Left ventricle myocardium inferior (tissue), 1 donor: ENCODE measurements at places on chromosomes 4 and X.
A peak's percentile ranks its signal among the peaks of the same experiment; 100 is the strongest.

DNA sequence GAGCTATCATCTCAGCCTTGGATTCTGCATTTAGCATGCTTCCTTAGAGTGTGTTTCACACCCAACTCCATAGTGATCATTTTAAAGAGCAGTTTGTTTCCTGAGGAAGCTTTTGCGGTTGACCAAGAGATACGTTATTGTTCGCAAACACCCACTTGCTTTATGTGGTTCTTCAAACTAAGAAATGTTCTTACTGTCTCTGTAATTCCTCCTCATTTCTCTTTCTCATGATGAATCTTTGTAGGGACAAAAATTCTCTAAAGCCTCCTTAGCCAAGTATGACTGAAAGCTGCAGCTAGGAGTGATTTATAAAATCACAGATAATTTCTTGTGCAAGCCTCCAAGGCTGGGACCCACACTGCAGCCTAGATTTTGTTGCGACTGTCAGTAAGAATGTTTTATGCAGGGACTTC, 10.0 kb downstream of the TNIP3 start:
- no peak for DNase-seq

GRCh38 chr4:53307210-53307609, 58.7 kb downstream of the SCFD2 start:
- no peak for DNase-seq

DNA sequence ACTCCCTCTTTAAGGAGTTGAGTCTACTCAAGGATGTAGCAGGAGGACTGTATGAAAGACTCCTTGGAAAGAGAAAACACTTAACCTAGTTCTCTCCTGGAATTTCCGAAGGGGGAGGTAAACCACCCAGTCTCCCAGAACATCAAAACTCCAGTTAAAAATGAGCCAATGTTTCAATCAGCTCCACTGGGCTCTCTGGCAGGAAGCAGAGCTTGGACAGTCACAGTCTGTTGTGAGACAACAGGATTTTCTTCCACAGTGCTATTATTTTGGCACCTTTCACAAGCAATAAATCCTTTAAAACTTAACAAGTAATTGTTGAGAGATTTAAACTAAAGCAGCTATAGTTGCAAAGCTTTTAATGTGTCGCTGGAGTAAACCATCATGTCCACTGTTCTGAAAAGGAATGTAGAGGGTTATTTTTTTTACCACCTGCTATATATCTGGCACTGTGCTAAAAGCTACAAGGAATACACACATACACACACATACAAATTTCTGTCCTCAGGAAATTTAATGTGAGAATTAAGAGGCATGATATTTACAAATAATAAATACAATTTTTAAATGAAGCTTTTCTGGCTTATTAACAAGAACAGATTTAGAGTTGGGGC, 229.2 kb upstream of the INTU start:
- DNase-seq = no peak

DNA sequence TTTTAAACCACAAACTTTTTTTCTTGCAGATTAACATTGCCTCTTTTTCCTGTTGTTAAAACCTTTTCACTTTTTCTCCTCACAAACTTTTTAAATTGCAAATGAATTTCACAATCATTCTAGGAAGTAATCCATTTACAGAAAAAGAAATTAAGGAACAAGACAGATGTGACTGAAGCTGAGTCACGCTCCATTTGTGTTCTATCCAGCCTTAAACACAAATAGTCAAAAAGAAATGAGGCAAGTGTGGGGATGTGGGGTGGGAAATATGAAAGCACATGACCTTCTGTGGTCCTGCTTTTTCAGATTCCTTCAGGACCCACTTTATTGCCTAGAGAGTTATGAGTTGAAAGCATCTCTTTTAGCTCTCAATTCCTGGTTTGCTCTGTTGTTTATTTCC, 197.0 kb downstream of the ADGRL3 start:
- DNase-seq = no peak

DNA sequence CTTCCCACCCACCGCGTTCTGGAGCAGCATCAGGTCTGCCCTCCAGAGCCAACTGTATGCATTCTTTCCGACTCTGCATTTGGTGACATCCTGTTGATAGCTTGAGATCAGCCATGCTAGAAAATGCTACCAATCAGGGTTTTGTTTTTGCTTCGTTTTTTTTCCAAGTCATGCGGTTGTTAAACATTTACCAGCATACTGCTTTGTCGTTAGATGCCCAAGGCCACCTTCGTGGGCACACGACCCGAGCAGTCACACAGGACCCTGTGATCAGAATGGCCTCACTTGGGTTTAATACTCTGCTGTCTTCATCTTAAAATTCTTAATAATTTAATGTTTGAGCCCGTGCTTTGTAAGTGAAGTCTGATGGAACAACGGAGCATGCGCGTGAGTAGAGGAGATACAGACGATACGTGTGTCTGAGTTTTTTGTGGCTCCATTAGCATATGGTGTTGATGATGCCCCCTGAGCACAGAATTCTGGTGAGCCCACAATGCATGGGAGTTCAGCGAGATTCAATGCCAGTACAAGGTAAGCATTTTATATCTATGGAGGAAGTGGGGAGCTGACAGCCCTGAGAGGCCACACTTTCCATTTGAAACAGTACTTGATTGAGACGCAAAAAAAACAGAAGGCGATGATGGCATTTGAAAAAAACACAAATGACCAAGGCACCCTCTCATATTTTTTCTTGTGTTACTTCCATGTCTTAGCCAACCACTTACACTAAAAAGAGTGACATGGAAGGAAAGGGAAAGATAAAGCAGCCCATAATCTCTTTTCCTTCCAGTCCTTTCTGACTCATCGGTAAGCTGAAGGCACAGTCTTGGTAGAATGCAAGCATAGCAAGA, 323.6 kb downstream of the BCOR start:
- no peak for DNase-seq

GRCh38 chr4:26985873-26986272, 125.2 kb downstream of the STIM2 start:
- no peak for DNase-seq

DNA sequence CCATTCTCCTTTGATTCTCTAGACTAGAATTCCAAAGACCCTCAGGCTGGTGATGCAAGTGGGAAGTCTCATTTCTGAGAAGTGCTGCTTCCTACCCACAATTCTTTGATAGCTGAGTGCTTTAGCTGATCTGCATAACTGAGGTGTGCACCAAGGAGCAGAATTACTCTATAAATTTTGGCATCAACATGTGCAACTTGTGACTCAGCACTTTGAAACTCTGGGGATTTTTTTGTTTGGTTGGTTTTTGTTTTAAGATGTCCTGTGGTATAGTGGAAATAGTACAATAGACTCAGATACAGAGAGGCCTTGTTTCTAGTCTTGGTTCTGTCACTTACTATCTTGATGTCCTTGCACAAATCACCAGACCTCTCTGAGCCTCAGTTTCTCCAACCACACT, 148.4 kb downstream of the AR start:
- no peak for DNase-seq

- DNase-seq = no peak
Measured at GRCh38 chr4:52010986-52011385, 9.2 kb downstream of the LRRC66 start.

GRCh38 chrX:41468647-41469323, 21.6 kb downstream of the NYX start:
- DNase-seq = no peak

GRCh38 chr4:6546681-6547447, 28.1 kb upstream of the MAN2B2 start:
- no peak for DNase-seq

GRCh38 chrX:143298663-143299241, 218.5 kb downstream of the SPANXN3 start:
- no peak for DNase-seq

- DNase-seq = no peak
Measured at GRCh38 chr4:11397146-11397545, 31.5 kb downstream of the HS3ST1 start.

GRCh38 chrX:119238557-119238956, 2.5 kb downstream of the PGRMC1 start:
- no peak for DNase-seq

- DNase-seq = no peak
Measured at GRCh38 chrX:130981836-130982235, 76.3 kb upstream of the ARHGAP36 start.

GRCh38 chr4:152158225-152158624, 377.7 kb downstream of the FBXW7 start:
- DNase-seq = no peak

- DNase-seq = no peak
Measured at GRCh38 chr4:145533001-145533400, 51.3 kb downstream of the SMAD1 start.

GRCh38 chr4:133891011-133891410, 310.6 kb downstream of the PABPC4L start:
- no peak for DNase-seq

- peak; percentile 17 for DNase-seq
Measured at GRCh38 chr4:19748519-19749479, 502.9 kb upstream of the SLIT2 start.

- DNase-seq = no peak
Measured at GRCh38 chr4:150096625-150097024, 18.4 kb downstream of the DCLK2 start.

DNA sequence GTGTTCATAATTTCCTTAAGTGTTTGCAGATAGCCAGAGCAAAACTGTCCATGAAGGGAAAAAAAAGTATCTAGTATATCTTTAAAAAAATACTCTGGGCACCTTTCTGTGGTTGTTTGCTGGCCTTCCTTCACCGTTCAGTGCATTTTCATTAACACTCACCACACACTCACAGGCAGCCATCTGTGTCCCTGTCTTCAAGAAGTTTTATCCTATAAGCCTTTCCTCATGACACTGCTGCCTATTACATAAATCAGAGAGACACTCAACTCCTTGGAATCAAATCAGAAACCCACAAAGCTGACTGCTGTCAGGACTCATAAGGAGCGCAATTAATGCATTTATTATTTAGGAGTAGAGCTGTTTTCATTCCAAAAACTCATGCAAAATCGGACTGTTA, 1720.2 kb downstream of the PCDH7 start:
- DNase-seq = no peak

- no peak for DNase-seq
Measured at GRCh38 chrX:63740382-63740781, 44.6 kb downstream of the ARHGEF9 start.

DNA sequence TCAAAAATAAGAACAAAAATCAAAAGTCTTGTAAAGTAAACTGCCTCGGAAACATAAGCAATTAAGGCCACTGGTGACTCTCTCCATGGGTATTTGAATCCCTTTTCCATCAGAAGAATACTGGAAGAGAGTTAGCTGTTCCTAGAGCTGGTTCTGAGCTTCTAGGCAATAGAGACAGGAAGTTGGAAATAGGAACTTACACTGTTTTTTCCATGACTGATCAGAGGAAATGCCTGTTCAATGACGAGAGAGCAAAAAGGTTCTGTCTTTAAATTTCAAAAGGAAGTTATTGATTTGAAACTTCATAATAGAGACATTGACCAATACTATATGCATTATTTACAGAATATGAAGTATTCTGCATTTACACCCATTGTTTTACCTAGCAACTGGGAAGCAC, 503.5 kb upstream of the ARX start:
- DNase-seq = no peak

- no peak for DNase-seq
Measured at GRCh38 chr4:27189683-27190082, 329.0 kb downstream of the STIM2 start.

- no peak for DNase-seq
Measured at GRCh38 chr4:186151499-186151898, 39.9 kb upstream of the CYP4V2 start.

DNA sequence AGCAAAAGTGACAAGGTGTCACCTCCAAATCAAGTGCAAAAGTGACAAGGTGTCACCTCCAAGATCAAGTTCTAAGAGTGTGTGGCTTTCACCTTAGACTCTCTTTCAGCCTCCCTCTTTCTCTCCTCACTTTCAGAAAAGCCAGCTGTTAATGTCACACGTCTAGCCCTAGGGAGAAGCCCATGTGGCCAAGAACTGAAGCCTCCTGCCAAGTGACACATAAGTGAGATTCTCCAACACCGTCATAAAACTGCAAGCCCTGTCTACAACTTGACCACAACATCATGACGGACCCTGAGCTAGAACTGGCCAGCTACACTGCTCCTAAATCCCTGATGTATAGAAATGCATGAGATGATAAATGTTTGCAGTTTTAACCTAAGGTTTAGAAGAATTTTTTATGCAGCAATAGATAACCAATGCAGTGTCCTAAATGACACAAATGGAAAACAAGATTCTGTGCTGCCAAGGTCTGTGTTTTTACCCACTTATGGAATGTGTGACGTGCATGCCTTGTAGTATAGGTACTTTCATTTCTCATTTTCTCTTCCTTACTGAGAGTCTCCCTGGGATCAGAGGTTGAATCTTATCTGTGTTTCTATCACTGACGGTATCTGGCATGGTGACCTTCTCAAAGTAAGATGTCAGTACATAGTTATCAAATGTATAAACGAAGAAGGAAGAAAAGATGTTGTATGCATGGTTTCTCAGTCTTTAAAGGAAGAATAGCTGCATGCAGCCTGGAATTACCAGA, 25.0 kb downstream of the NLGN4X start:
- no peak for DNase-seq

DNA sequence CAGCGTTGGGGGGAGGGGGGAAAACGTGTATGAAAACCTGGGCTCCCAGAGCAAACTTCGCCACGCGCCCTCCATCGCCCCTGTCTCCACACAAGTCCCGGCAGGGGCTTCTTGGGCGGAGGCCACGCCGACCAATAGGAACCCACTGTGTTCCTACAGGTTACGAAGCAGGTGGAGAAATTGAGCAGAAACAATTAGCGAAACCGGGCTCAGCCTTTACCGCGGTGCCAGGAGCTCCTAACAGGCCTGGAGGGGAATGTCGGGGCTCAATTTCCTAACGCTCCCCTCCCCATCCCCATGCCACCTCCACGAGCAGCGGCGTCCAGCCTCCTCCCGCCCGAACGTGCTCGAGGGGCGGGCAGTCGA, 589 bp upstream of the KIT start:
- DNase-seq = no peak

DNA sequence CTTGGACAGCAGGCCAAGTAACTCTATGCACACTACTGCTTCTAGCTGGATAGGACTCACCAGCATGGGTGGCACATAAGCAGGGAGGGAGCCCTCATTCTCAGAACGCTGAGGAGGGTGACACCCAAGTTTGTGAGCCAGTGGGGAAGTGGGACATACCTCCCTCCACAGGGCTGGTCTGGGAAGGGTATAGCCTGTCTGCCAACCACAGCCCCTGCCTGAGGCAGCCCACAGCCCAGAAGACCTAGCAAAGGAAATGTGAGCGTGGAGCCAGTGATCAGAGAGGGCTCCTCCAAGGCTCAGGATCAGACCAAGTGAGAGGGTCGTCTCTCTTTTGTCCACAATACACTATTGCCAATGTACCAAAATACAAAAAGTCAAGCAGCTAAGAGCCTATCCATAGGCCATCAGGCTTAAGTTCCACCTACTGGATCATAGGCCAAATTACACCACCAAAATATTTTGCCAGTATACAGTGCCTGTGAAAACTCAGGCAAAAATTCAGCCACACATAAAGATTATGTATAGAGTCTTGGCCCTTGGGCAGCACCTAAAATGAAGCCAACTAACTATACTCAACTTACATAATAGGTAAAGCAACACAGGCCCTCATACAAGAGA, 1203.1 kb downstream of the PCDH18 start:
- no peak for DNase-seq

- DNase-seq = no peak
Measured at GRCh38 chrX:68675571-68675970, 28.1 kb downstream of the STARD8 start.

- DNase-seq = no peak
Measured at GRCh38 chr4:74044677-74045076, 6.2 kb upstream of the CXCL3 start.

GRCh38 chr4:127555106-127555505, 77.7 kb upstream of the INTU start:
- DNase-seq = no peak
